ENCODE measurements at places on chromosomes 2 and 18.
A peak's percentile ranks its signal among the peaks of the same experiment; 100 is the strongest.

- no peak for DNase-seq
These were observed 339.8 kb upstream of the TCF4 start for GRCh38 chr18:55927831-55928230.

DNA sequence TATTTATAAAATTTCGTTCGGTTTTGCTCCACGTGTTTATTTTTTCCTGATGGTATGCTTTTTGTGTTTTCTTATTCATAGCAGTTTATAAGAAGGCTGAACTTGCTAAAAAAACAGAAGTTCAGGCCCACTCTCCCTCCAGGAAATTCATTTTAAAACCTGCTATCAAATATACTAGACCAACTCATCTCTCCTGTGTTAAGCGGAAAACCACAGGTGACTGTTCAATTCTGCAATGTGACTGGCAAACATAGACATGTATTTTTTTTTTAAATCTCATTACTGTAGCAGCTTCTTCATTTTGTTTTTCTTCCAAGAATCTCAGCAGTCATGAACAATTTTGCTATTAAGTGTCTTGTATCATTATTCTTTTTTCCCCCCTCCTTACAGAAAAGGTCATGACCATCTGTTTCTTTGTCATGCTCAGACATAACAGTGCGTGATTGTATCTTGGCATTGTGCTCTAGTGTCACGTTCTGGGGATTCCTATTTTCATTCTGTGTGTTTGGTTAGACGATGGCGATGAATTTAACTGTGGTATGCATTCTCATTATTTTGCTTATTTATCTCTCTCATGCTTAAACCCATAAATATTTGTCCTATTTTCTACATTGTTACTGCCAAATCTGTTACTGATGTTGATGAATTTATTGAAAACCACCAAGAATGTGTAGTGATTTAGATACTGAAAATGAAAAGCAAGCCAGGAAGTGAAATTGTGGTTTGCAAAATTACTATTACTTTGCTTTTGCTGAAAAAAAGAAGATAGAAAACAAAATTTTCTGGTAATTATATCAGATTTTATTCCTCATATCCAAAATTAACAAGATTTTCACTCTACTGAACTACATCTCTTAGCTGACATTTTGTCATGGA, 74.6 kb upstream of the UNC80 start:
- no peak for DNase-seq

DNA sequence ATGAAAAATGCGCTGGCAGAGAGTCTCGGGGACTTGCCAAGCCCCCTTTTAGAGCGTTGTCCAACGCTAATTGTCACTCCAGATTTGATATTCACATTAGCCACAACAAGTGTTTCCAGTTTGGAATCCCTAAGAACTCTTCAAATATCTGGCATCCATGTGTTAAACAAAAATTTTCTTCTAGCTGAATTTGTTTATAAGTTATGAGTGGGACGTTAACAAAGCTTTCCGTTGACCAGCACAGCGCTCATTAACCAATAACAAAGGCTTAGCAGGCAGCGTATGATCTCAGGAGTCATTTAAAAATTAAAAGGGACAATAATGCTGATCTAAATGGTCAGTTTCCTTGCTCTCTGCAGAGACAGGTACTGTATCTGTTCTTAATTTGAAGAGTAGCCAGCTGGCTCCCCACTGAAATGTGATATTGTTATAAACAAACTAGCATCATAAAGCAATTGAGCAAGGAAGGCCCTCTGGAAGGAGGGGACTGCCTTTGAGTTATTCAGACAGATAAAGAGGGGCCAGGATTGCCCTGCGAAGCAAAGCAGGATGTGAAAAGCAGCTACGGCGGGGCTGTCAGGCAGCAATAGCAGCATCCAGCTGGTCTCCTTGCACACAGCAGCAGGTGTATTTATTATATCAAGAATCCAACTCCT, 337.2 kb upstream of the SALL3 start:
- DNase-seq, result no peak

- no peak for DNase-seq
These were observed 79.2 kb downstream of the LIMS1 start for GRCh38 chr2:108613261-108614042.

DNA sequence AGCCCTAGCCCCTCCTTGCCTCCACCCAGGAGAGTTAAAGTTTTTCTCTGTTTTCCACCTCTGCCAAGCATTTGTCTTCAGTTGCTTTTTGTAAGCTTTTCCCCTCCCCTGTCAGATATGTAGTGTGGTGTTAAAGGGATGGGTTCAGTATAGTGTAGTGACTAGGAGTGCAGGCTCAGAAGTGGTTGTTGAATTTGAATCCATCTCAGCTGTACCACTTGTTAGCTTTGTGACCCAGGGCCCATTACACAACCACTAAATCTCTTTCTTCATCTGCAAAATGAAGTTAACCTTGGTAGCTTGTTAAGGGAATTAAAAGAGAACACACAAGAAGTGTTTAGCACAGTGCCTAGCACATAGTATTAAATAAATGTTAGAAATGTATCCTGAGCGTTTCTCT, 56.9 kb downstream of the MAP3K20 start:
- DNase-seq, result no peak

DNA sequence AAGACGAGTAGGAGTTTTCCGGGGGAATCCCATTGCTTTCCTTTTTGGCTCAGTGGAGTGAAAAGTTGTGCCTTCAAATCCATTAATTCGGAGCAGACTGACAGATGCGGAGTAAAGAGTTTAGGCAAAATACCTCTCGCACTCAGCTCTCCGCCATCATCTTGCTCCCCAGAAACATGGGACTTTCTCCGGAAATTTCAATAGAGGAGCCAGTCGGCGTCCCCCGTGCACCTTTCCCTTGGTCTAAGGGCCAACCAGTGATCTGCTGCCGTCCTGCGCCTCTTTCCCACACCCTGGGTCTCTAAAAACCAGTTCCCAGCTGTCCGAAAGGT, 318 bp downstream of the TYW5 start:
- no peak for DNase-seq

GRCh38 chr2:112701052-112701451, 19.8 kb upstream of the NT5DC4 start:
- no peak for DNase-seq

- DNase-seq, result no peak
These were observed 40.0 kb downstream of the STEAP3 start for GRCh38 chr2:119263656-119264055.

- no peak for DNase-seq
These were observed 15.0 kb downstream of the INPP4A start for GRCh38 chr2:98459496-98460175.

DNA sequence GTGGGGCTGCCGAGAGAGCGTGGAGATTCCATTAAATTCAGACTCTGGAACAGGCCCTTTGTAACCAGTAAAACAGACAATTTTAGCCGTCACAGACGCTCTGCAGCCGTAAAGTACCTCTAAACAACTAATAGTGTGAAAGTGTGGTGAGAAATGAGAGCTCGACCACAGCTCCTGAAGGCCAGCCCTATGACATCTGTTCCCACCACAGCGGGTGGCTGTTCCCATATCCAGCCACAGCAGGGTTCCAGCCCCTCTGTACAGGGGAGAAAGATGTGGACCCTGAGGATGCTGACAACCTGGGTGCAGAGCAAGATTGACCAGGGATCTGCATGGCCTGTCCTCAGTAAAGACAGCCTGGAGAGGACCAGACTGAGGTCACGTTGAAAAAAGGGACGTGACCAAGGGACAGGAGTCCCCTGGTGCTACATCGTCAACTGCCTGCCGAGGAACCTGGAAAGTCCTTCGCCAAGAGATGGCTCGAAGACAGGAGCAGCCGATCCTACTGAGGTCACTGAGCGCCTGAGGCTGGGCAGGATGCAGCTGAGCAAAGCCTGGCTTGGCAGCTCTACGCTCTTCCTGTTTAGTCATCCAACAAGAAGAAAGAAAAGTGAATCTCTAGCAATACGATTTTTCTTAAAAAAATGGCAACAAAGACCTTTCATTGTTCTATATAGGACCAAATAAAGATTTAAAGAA, 831.7 kb downstream of the RNF144A start:
- DNase-seq, result peak; percentile 50

- DNase-seq, result no peak
These were observed 6.2 kb downstream of the COLEC12 start for GRCh38 chr18:493986-494983.

DNA sequence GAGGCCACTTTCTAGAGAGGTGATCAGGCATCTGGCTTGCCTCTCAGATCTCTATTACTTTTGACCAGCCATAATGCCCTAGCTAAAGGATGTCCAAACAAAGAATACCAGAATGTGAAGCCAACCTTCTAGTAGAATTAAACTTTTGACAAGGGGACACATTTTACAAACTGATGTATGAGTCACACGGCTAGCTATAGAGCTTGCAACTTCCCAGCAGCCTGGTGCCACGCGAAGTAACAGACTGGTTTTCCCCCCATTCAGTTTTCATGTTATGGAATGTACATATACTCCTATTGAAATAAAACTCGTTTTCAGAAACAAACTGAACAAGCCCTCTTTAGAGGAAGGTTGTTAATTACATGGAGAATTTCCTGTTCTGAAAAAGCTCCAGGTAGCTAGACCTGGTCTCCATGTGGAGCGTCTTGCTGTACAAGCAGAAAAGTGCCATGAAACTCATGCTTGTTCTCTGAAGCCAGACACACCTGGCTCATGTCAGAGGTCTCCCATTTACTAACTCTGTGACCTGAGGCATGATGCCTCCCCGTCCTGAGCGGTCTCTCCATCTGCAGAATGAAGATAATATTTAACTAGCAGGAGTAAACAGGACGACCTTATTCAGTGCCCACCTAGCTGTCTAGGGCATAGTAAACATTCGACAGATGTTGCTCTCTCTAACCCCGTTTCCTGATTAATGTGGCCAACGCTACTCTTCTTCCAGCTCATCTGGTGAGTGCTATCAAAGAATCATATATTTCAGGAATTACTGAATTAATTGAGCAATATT, 81.5 kb upstream of the MAP3K20 start:
- no peak for DNase-seq

DNA sequence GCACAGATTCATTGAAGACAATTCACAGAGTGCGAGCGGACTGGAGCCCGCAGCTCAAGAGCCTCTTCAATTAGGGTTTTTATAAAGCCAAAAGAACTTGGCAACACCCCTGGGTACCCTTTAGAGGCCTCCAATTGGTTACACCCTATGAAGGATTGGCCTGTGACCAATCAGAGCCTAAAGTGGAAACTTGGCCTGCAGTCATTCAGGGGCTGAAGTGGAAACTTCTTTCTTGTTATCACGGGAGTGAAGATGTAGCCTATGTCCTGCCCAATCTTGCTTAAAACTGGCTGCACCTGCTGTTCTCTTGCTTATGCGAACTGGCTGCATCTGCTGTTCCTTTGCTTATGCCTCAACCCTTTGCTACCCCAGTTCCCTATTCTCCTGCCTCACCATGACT, 1.8 kb upstream of the HJURP start:
- DNase-seq, result no peak

DNA sequence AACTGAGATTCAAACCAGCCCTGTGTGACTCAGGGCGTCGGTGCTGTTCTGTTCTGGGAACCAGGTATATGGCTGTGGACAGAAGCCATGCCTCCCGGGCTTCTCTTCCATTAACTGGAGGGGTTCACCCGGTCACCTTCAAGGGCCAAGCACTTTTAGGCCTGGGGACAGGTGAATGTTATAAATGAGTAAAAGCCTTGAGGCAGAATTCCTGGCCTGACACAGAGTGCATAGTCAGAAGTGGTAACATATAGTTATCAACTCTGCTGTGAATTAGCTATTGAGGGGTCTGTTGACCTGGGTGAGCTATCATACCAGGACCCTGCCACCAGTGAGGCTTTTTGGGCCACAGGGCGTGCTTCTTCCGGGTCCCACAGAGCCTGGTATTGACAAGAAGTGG, 2.7 kb downstream of the FHOD3 start:
- DNase-seq, result no peak

DNA sequence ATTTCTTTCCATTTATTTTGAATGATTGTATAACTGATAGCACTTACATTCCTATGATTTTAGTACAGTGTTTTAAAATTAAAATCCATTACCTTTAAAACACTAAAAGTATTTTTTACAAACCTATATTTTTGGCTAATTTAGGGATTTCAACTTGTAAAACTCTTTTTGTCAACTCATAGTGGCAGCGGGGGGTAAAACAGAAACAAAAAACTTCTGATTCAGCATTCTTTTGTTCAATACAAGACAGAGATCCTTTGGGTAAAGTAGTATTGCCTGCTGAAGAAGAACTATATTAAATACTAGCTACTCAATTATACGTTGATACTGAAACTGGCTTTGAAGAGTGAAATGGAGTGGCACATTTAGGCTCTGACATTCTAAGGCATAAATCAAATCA, 437.4 kb upstream of the CDH19 start:
- DNase-seq, result no peak

- peak; percentile 67 for DNase-seq
These were observed 5.7 kb downstream of the OTX1 start for GRCh38 chr2:63056107-63057050.

- no peak for DNase-seq
These were observed 395.5 kb downstream of the NRXN1 start for GRCh38 chr2:50636462-50636861.

- DNase-seq, result no peak
These were observed 40.6 kb downstream of the LCLAT1 start for GRCh38 chr2:30487603-30488002.

DNA sequence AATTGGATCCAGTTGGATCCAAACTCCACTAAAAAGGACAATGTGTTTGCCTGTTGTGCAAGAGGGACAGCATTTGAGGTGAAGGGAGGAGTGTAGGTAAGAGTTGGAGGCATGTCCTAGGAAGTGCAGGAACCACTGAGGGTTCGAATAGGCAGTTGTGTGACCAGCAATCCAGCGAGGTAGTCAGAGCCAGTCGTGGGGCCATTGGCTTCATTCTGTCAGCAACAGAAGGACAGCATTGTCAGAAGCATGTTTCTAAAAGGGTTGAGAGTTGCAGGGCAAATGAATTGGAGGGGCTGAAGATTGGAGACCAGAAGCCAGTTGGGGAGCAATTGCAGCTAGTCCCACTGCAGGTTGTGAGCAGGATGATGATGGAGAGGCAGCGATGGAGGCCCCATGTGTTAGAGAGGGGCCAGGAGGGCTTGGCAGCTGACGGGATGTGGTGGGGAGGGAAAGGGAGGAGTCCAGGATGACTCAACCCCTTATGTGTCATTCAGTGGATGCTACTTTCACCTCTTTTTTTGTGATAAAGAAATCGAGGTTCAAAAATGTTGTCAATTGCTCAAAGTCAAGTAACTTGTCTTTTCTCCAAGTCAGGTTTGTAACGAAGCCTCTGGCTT, 96.7 kb upstream of the SIX3 start:
- DNase-seq, result no peak

DNA sequence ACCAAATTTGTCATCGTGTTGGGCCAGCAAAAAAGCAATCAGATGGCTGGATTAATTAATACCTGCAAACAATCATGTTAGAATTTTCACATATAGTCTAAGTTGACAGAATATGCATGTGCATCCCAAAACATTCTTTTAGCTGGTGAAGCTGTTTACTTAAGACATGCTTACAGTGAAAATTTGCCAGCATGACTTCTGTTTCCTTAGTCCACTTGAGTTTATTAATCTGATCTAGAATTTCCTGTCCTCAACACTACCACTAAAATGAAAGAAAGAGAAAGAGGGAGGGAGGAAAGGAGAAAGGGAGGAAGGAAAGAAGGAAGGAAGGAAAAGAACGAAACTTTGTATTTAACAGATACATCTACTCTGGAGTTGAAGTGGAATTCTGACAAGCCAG, 2109.9 kb upstream of the PIK3C3 start:
- DNase-seq, result no peak

All from right cardiac atrium (tissue), 5 donors.